Activated naive CD4-positive, alpha-beta T cell treated with anti-CD3 and anti-CD28 coated beads, Interleukin-2, amount 10 ng/mL, durations not matched to agents 7 days and 5 days (primary cell): ENCODE measurements at places on chromosomes 3 and 15.

DNA sequence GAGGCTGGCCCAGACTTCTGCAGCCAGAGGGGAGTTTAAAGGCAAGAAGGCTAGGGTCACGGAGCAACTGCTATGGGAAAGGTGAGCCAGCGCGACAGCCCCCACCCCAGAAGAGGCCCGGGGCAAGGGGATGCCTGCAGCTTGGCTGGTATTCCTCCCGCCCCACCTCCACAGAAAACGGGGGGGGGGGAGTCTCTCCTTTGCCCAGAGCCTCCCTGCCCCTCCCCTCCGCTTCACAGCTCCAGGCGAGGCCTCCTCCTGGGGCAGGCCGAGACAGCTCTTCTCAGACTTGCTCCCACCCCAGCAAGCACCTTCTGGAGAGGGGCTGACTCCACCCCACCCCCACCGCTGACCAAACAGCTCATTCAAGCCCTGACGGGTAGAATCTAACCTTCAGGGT is 13.4 kb downstream of the ANP32A start:
- DNase-seq, result no peak

DNA sequence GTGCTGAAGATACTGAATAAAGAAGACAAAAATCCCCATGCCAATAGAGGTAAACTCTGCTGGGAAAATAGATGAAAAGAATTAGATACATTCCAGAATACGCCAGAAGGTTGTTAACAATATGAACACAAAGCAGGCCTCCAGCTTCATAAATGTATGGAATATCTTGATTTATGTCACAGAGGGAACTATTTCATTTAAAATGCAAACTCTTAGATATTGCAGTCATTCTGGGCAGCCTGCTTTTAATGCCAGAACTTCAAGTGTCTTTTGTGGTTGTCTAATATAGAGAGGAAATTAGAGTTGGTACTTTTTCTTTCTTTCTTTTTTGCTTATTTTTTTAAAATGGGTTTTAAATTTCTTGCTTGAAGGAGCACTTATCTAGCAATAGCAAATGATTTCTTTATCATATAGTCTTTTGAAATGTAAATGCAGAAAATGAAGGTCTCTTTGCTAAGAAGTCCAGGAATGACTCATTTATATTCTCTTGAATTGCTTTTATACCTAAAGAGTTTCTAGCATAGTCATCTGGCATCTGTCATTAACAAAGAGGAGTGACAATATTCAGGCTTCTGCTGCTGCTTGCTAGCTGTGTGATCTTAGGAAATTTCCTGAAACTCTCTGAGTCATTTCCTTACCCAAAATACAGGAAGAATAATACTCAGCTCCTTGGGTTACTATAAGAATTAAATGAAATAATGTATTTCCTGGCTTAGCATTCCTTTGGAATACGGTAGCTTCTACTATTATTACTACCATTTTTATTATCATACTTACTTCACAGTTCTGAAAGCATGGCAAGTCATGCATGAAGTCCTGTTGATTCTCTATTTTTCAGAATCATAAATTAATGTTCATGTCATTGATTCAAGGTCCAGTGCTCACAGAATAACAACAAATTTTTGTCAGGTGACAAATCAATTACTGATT is 527.6 kb downstream of the DIPK2A start:
- DNase-seq, result no peak

DNA sequence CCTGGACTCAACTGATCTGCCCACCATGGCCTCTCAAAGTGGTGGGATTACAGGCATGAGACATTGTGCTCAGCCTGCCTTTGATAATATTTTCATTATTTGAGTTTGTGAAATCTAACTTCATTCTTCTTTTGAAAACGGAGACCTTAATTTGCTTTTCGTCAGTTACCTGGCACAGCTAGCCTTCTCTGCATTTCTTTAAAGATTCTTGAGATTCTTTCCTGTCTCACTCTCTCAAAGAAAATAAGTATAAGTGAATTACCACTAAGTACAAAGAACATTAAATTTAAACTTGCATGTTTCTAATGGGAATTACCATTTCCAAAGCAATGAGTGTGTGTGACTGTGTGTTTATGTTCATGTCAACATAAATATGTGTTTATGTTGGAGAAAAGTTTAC is 187.9 kb downstream of the NFKBIZ start:
- no peak for DNase-seq

- no peak for DNase-seq
These were observed 420.6 kb downstream of the TBL1XR1 start for GRCh38 chr3:176776622-176777175.

- no peak for DNase-seq
These were observed 98.6 kb downstream of the ZIC1 start for GRCh38 chr3:147507638-147508286.
